Foreskin keratinocyte (primary cell): ENCODE measurements at places on chromosomes 12 and 14. TPM values are rescaled to one million over a fixed set of nuclear protein-coding genes. Genes with fewer than 3 reads are reported as not detected.

CD163L1 gene
- 1.4 and 5.5 TPM in 2 replicates for total RNA-seq

GPRC5A gene
- total RNA-seq: 9.3 and 14.2 TPM in 2 replicates

C12orf43 gene
- total RNA-seq: 21.3 TPM in 2 replicates

ACRBP gene
- total RNA-seq: 0.07 TPM in 1 of 2 replicates, not detected in the other

KRT86 gene
- total RNA-seq: 0.04 TPM in 1 of 2 replicates, not detected in the other

KRT71 gene
- total RNA-seq: not detected in 2 replicates

LRP10 gene
- 65.2 and 76.2 TPM in 2 replicates for total RNA-seq

KERA gene
- total RNA-seq: not detected in 2 replicates

KSR2 gene
- total RNA-seq: under 0.01 and 0.03 TPM in 2 replicates

CHGA gene
- not detected in 2 replicates for total RNA-seq

MEG3 gene
- 5.3 and 7.8 TPM in 2 replicates for total RNA-seq

ATP5MC2 gene
- 195 and 206 TPM in 2 replicates for total RNA-seq

BIN2 gene
- total RNA-seq: not detected in 2 replicates

TAS2R9 gene
- total RNA-seq: not detected in 2 replicates

ADGRD1 gene
- total RNA-seq: not detected in 2 replicates

ARHGEF25 gene
- total RNA-seq: 1.2 and 1.7 TPM in 2 replicates

KLHDC1 gene
- total RNA-seq: 0.49 and 0.71 TPM in 2 replicates

FOXM1 gene
- 70.0 and 91.0 TPM in 2 replicates for total RNA-seq

KIF21A gene
- total RNA-seq: 25.3 and 26.4 TPM in 2 replicates

MYH7 gene
- total RNA-seq: not detected in 2 replicates

BDKRB2 gene
- 16.7 and 20.7 TPM in 2 replicates for total RNA-seq

CCDC88C gene
- total RNA-seq: 5.0 and 7.4 TPM in 2 replicates

RNU4-1 gene
- total RNA-seq: 4,069 and 6,144 TPM in 2 replicates

LRRK2 gene
- total RNA-seq: 0.32 and 0.58 TPM in 2 replicates

CACNA2D4 gene
- 0.10 and 0.11 TPM in 2 replicates for total RNA-seq

PALS1 gene
- 24.2 and 32.4 TPM in 2 replicates for total RNA-seq

C12orf60 gene
- 1.8 and 1.9 TPM in 2 replicates for total RNA-seq

NACA gene
- 1,105 and 1,204 TPM in 2 replicates for total RNA-seq

TESPA1 gene
- not detected in 2 replicates for total RNA-seq

AKAP3 gene
- total RNA-seq: 1.2 and 1.7 TPM in 2 replicates

SIRT4 gene
- 0.49 and 0.54 TPM in 2 replicates for total RNA-seq

WSCD2 gene
- total RNA-seq: not detected in 2 replicates

KRT8 gene
- total RNA-seq: 445 and 504 TPM in 2 replicates

TSPAN8 gene
- total RNA-seq: not detected in 2 replicates

PDE3A gene
- total RNA-seq: not detected in 2 replicates

IKBIP gene
- total RNA-seq: 50.5 and 52.7 TPM in 2 replicates
